ENCODE measurements at places on chromosomes 11 and 22.
A peak's percentile ranks its signal among the peaks of the same experiment; 100 is the strongest.

DNA sequence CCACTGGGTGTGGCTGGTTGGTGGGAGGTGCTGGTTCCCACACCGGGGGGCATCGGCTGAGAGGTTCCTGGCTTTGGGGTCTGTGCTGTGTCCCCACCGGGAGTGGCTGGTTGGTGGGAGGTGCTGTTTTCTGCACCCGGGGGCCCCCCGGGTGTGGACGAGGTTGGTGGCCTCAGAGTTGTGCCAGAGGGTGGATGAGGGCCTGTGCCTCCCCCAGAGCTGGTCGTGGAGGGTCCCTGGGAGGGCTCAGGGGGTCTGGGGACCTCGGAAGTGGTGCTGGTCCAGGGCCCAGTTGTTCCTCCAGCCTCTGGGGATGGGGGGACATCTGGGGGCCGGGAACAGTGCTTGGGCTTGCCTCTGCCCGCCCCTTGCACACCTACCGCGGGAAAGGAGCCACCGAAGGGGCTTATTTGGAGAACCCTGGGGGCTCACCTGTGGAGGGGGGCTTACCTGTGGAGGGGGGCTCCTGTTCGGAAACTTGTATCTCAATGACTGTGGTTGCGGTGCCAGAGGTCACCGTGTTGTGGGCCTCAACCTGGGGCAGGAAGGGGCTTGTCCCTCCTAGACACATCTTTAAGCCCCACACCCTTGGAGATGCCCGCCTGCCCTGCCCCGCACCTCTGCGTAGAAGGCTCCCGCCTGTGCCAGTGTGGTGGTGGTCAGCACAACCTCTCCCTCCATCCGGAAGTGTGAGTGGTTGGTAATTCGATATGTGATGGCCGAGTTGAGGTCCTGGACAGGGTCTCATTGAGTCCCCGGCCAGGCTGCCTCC is 3.3 kb upstream of the IRF7 start:
- DNase-seq, result no peak

- no peak for DNase-seq
Measured at GRCh38 chr11:13667245-13667644, 1.2 kb upstream of the FAR1 start.

DNA sequence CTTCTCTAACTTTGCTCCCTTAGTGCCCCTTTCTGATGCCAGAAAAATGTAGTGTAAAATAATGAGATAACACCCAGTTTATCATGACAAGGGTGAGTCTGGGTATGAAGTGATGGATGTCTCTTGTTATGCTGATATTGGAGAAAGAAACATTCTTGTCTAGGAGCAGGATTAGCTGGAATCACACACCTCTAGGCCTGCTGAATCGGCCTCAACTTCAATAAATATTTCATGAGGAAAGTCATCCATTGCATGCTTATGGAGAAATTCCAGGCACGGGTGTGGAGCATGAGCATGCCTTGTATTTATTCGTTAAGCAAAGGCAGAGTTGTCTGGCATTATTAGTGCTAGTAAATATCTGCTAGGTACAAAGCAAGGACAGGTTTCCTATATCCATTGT is 113.4 kb downstream of the NELL1 start:
- no peak for DNase-seq

DNA sequence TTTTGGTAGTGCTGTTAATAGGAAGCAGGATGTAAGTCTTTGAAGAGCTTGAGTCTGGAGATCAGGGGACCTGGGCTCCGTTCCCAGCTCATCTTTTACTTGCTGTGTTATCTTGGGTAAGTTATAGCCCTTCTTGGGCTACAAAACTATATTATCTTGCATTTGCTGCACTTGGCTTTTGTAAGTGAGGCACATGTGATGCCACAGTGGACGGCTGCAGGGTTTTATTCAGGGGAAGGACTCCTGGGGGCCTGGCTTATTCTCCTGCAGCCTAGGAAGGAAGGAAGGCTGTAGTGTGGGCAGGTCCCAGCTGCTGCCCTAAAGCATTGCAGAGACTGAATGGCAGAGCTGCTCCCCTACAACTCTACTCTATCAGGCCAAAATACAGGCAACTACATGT is 6.4 kb downstream of the CD82 start:
- DNase-seq, result no peak

DNA sequence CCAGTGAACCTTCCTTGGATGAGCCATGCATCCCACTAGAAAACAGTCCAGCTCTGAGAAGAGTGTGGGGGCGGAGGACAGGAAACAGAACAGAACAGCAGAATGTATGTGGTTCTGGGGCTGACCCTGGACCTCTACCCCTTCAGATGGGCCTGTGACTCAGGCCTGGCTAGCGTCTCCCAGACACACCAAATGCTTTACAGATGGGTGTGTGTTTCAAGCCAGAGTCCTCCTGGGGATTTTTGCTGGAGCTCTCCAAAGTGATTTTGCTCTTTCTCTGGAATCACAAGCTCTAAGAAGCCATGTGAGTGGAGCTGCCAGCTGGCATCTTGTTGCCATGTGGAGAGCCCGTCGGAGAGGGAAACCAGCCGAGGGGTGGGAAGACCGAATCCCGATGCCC is 13.2 kb upstream of the C1QTNF4 start:
- peak; percentile 94 for DNase-seq

GRCh38 chr22:41286639-41287091 is 678 bp upstream of the RANGAP1 start:
- peak; percentile 55 for DNase-seq

DNA sequence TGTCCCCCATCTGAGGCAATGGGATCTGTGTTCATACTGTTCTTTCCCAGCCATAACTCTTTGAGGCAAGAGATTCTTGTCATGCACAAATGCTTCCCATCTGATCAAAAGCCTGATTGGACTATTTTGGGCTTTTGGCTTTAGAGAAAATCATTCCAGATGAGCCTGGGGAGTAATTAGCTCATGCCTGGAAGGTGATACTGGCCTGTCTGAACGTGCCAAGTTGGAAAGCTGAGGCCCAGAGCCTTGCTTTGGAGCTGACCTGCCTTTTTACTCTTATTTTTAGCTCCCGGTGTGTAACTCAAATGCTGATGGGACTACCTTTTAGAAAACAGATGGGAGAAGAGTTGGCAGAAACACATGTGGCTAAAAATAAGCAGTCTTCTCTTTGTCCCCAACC is 105.0 kb downstream of the DBX1 start:
- DNase-seq, result no peak

- no peak for DNase-seq
Measured at GRCh38 chr11:46263120-46263519, 14.3 kb upstream of the CREB3L1 start.

DNA sequence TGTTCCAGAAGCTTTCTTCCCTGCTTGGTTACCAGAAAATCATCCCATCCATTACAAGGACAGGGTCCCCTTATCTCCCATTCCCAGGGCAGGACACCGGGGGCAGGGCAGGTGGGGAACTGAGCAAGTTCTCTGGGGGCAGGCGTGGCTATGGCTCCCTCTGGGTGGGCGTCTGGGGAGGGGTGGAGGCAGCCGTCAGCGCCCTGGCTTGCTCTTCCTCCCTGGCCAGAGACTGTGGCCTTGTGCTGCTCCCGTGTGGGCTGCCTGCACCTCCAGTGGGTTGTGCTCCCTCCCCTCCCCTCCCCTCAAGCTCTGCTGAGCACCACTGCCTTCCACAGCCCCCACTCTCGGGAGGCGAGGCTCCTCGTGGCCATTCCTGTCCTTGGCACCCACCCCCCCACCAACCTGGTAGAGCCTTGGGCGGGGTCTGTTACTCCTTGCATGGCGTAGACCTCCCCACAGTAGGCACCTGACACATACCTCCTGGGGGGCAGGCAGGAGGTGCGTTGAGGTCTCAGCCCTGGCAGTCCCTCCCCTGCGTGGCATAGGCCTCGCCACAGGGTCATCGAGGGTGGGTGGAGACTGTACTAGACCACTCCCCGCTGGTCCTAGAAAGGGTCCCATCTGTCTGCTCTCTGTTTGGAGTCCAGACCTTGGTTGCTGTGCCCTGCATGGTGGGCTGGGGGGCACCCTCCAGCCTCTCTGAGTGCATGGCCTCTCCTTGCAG is 24.2 kb upstream of the PPP6R3 start:
- DNase-seq, result no peak

DNA sequence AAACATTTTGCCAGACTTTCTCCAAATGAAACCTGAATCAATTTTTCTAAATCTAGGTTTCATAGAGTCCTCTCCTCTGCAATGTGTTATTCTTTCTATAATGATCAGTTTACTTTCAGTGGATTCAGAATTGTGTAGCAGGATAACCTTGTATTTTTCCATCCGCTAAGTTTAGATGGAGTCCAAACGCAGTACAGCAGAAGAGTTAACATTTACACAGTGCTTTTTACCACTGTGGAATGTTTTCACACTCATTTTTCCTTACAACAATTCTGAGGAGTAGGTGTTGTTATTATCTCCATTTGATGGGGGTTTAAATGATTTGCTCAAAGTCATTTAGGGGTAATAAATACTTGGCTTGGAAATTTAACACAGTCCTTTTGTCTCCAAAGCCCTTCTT is 9.6 kb downstream of the RAG1 start:
- no peak for DNase-seq

- DNase-seq, result no peak
Measured at GRCh38 chr11:57464539-57465181, 4.3 kb downstream of the RTN4RL2 start.

- peak; percentile 88 for DNase-seq
Measured at GRCh38 chr11:121464352-121464946, 11.7 kb upstream of the SORL1-AS1 start.

- DNase-seq, result no peak
Measured at GRCh38 chr11:71239581-71239980, 12.8 kb downstream of the SHANK2 start.

- no peak for DNase-seq
Measured at GRCh38 chr11:125094731-125095130, 16.7 kb downstream of the TMEM218 start.

- DNase-seq, result no peak
Measured at GRCh38 chr11:45484326-45484883, 181.0 kb downstream of the CHST1 start.

- DNase-seq, result no peak
Measured at GRCh38 chr22:17836992-17837742, 62.9 kb upstream of the BID start.

- DNase-seq, result no peak
Measured at GRCh38 chr11:120283124-120283523, 42.0 kb upstream of the TLCD5 start.

GRCh38 chr11:44568331-44568657 is 2.8 kb downstream of the CD82 start:
- DNase-seq, result no peak

GRCh38 chr11:62954478-62954877 is 30.3 kb downstream of the SLC22A6 start:
- no peak for DNase-seq

- DNase-seq, result no peak
Measured at GRCh38 chr11:78429660-78430059, 12.0 kb upstream of the GAB2 start.

DNA sequence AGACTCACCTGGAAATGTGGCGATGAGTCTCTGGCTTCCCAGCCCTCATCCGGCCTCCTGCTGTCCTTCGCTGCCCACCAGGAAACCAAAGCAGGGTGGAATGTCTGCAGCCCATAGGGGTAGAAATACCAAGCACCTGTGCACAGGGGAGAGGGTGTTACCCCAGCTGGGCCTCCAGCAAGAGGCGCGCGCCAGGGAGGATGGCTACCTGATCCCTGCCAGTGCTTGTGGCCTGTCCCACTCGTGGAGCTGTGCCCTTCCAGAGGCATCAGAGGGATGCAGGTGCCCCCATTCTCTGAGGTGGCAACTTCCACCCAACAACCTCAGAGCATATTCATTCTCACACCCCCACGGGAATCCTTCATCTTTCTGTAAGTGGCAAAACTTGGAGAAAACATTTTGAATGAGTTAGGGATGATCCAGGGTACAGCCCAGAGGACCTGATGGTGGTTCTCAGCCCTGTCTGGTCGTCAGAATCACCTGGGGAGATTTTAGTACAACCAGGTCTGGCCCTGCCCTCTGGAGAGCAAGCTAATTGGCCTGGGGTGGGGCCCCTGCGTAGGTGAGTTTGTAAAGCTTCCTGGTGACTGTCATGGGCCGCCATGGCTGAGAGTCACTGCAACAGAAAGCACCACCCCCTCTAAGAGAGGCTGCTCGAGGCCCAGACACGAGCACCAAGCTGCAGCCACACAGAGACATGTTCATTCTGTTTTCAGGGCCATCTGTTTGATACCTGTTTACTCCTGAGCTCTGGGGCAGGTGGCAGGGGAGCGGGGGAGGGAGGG is 9.9 kb downstream of the SUN2 start:
- no peak for DNase-seq

- DNase-seq, result no peak
Measured at GRCh38 chr11:64098318-64098831, 62.6 kb downstream of the FLRT1 start.

DNA sequence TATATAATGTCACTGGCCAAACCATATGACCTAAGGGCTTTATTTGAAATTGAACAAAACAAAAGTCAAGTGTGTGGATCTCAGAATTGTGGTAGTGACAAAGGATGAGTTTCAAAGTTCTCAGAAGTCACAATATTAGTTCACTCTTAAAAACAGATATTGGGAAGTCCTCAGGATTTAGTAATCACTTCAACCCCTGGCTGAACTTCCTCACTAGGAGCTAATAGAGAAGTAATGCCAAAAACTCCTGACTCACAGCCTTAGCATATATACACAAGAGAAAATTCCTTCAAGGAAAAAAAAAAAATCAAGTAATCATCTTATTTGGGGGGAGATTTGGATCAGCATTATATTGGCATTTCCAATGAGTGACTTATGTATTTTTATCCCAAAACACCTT is 75.6 kb upstream of the APOA1 start:
- DNase-seq, result peak; percentile 61
